NCI-H1694 (cell line): ENCODE measurements at places on chromosomes 12 and 14.

DNA sequence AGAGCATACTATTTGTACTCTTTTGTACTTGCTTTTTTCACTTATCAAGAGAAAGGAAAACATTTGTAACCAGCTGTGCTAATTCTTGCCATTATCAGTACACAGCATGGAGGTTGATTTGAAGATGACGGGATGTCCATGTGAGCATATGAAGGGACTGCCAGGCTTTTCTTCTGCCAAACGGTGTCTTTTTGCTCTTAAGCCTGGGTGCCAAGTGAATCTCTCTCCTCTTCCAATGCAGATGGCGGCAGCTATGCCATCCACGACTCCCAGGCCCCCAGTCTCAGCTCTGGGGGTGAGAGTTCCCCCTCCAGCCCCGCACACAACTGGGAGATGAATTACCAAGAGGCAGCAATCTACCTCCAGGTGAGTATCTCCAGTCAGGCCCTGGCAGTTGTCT is 38.9 kb downstream of the TPCN1 start:
- DNase-seq, result no peak

GRCh38 chr12:67721248-67721647 is 72.7 kb downstream of the DYRK2 start:
- DNase-seq, result no peak

GRCh38 chr12:84701041-84701440 is 211.6 kb downstream of the SLC6A15 start:
- DNase-seq, result no peak

- no peak for DNase-seq
These were observed 6.4 kb downstream of the CINP start for GRCh38 chr14:102356280-102356679.

GRCh38 chr14:73755434-73756014 is 41.3 kb upstream of the PNMA1 start:
- DNase-seq, result no peak

- DNase-seq, result peak; percentile 86
These were observed 11.0 kb upstream of the FBXL14 start for GRCh38 chr12:1605129-1606020.

DNA sequence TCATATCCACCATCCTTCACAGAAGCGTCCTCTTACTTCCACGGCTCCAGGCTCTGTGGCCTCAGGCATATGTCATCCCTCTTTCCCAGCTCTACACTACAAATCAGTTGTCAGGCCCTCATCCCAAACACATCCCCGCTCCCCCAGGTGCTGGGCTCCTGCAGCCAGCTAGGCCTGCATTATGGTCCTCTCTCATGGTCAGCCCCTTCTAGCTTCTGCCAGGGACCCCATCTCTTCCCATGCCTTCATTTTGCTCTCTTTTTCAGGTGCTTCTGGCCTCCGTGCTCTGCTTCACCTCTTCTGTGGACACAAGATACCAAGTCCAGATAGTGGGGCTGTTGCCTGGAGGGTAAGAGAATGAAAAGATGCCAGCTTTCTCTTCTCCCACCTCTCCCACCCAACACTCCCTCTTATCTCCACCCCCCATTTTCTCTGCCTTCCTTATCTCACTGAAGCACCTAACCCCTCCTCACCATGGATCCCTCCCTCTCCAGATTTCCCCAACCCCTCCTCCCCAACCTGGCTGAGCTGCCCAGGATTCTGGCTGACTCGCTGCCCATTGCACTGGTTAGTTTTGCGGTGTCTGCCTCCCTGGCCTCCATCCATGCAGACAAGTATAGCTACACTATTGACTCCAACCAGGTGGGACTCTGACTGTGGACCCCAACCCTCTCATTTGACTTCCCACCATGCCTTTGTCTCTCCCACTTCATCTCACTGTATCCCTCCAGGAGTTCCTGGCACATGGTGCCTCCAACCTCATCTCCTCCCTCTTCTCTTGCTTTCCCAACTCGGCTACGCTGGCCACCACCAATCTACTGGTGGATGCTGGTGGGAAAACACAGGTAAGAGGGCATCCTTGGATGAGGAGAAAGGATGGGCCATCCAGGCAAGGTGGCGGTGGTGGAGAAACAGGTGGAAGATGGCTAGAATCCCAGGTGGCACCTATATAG is 10.4 kb downstream of the B4GALNT1 start:
- no peak for DNase-seq

GRCh38 chr14:34219661-34220377 is 242.2 kb downstream of the SPTSSA start:
- DNase-seq, result no peak

GRCh38 chr14:104107611-104108569 is 22.4 kb downstream of the ASPG start:
- no peak for DNase-seq

- no peak for DNase-seq
These were observed 102.3 kb upstream of the DIO3 start for GRCh38 chr14:101458741-101459550.

DNA sequence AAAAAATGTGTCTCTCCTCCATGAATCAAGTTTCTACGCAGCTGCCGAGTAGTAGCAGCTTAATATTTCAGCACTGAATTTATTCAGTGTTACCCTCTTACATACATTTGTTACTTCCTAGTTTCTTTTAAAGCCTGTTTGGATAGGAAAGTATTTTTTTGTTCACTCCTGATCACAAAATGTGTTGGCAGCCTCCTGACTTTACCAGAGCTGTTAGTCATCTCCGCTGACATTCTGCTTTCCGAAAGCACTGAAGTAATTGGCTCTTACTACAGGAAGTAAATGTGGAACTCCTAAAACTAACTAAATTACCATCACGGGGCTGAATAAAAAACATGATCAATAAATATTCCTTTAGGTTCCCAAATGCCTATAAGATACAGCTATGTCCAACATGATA is 225.5 kb downstream of the EPS8 start:
- no peak for DNase-seq

DNA sequence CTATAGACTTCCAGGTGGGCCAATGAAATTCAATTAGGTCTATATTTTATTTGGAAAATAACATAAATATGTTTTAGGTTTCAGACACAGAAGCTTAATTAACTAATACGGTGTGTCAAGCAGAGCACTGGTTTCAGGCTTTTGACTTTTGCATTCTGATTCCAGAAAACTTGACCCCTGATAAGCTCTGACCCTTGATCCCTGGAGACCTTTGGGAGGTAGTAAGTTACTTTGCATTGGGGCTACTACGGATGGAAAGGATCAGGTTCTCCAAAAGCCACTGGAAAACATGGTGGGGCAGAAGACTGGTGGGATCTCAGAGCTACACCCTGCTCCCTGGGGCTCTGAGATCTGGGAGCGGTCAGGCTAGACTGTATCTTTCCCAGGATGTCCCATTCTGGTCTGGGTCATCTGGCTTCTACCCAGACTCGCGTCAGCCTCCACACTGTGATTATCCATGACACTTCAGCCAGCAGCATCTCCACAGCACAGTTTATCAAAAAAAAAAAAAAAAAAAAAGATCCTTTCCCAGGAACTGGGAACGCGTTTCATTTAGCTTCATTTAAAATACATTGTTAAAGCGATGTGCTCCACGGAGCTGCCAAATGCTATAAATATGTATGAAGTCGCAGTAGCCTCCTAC is 17.8 kb upstream of the EMP1 start:
- no peak for DNase-seq

- DNase-seq, result no peak
These were observed 522.0 kb upstream of the SEL1L start for GRCh38 chr14:82055515-82056115.

- no peak for DNase-seq
These were observed 6.4 kb upstream of the SLC25A3 start for GRCh38 chr12:98587084-98587483.

DNA sequence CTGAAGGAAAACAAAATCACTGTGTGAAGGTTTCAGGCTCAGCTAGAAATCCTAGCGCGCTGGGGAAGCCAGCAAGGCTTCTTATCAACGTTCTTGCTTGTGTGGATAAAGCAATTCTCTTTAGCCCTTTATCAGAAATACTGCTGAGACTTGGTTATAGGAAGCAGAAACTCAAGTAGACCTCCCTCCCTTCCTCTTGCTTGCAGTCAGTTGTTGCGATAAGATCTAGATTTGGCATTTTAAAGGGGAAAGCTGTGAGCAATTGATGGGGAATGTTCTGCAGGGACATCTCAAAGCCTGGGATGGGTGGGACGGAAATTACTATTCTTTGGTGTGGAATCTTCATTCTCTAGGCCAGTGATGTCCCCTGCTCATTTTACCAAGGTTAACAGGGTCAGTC is 76.4 kb upstream of the ANO4 start:
- no peak for DNase-seq

GRCh38 chr12:105352940-105353635 is 22.6 kb downstream of the C12orf75 start:
- no peak for DNase-seq

DNA sequence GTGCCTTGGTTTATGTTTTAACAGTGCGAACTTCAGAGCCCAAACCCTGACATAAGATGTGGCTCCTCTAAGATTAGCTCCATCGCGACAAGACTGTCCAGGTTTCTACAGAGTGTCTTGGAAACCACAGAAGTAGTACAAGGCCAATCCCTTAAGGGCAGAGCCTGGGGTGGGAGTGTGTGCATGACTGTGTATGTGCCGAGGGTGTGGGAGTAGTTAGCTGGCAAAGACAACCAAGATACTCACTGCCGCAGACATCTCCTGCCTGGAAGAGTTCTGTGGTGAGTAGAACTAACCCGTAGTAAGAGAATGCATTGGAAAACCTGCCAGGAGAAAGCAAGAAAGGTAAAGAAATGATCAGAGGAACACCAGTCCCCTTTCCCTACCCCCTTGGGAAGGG is 54.1 kb downstream of the DAO start:
- DNase-seq, result no peak

DNA sequence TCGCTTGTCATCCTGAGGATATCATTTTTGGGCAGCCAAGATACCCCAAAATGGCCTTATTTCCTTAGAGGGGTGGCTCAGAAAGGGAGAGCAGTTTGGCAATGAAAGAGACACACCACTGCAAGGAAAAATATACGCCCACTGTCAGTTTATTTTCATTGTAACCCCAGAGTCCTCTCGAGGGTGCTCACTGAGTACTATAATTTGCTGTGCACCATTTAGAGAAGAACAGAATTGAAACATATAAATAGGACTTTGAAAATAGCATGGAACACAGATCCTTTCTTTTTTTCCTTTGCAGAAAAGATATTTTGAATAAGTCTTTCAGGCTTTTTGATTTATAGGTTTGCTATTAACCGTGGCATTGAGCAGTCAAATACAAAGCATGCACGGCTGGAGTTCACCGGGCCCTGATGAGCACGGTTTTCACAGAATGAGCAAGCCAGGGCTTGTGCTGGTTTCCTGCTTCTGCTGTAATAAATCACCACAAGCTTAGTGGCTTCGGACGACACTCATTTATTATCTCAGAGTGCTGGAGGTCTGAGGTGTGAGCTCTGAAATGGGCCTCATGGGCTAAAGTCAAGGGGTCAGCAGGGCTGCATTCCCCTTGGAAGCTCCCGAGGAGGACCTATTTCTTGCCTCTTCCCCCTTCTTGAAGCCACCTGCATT is 152.3 kb downstream of the ZNF664 start:
- DNase-seq, result peak; percentile 6

- DNase-seq, result no peak
These were observed 26.4 kb downstream of the PPTC7 start for GRCh38 chr12:110556705-110557104.

DNA sequence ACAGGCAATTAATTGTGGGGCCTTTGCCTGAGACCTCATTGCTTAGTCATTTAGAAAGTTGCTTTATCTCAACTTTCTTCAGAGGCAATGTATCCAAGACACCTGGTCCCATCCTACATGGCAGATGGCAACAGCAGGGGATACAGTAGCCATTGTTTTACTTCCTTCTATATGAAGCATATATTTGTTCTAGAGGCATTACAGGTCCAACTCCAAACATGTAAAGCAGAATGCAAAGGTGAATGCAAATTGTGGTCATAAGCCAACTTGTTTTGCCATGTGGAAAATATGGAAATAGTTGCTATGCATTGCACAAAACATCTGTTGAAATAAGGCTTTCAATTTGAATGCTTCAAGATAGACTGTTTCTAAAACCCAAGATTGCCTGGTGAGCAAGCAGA is 109.8 kb upstream of the BCAT1 start:
- peak; percentile 17 for DNase-seq

DNA sequence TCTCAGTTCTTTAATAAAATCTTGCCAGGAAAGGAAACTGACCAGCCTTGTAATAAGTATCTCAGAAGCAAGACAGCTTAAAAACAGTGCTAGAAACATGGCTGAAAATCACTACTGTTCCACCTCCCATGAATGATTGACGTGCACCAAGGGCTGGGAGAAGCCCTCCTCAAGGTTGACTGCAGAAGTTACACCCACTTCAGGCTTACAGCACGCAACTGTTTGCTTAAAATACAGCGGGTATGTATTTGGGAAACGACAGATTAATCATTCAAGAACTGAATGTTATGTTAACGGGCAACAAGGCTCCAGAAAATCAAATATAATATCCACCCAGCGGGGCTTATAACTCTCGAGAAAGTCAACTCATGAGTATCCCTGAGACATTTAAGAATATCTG is 22.1 kb downstream of the PRKD1 start:
- DNase-seq, result no peak

GRCh38 chr12:6272300-6273204 is 37.9 kb upstream of the PLEKHG6 start:
- no peak for DNase-seq

DNA sequence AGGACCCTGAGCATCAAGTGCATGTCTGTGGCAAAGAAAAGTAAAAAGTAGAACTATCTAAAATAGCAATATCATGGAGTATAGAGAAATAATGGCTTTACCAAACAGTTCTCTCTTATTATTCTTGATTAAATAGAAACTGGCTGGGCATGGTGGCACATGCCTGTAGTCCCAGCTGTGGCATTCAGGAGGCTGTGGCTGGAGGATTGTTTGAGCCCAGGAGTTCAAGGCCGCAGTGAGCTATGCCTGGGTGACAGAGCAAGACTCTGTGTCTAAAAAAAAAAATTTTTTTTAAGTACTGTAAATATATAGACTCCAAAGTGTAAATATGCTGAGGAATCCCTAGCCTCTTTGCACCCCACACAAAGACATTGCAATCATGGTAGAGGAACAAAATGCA is 121.9 kb downstream of the KITLG start:
- no peak for DNase-seq

GRCh38 chr14:38143659-38144505 is 63.8 kb upstream of the SSTR1 start:
- DNase-seq, result no peak

DNA sequence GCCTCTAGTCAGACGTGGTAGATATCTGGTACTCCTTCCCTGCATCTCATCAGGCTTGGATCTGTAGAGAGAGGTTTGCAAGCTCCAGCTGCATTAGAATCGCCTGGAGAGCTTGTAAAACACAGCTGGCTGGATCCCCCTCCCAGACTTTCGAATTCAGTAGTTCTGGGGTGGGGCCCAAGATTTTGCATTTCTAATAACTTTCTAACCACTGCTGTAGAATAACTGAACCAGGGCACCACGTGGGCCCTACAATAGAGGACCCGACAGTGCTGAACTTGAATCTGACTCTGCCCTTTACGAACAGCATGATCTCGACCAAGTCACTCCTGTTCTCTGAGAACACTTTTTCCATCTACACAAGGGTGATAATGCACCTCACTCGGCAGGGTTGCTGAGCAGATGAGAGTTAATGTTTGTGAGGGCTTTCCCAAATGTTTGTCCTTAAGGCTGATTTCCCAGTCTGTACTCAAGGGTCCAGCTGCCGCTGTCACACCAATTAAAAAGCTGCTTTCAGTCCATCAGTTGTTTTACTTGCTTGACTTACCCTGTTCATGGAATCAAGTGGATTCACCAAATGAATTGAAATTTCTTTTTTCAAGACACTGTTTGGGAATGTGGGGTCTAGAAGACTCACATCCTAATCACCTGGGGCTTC is 86.6 kb upstream of the SLC24A4 start:
- no peak for DNase-seq

GRCh38 chr12:47207829-47208248 is 128.1 kb upstream of the AMIGO2 start:
- no peak for DNase-seq

GRCh38 chr12:46266869-46267574 is 1.8 kb downstream of the SLC38A1 start:
- peak; percentile 27 for DNase-seq
